Stimulated activated CD4-positive, alpha-beta T cell treated with anti-CD3 and anti-CD28 coated beads, Interleukin-2, amount 100 ng/mL, for 24 hours (primary cell): ENCODE measurements at places on chromosomes 2 and 18.
A peak's percentile ranks its signal among the peaks of the same experiment; 100 is the strongest.

GRCh38 chr2:118539290-118539689, 308.2 kb downstream of the EN1 start:
- DNase-seq = no peak

GRCh38 chr18:11807233-11807632, 44.0 kb upstream of the CHMP1B start:
- no peak for DNase-seq

DNA sequence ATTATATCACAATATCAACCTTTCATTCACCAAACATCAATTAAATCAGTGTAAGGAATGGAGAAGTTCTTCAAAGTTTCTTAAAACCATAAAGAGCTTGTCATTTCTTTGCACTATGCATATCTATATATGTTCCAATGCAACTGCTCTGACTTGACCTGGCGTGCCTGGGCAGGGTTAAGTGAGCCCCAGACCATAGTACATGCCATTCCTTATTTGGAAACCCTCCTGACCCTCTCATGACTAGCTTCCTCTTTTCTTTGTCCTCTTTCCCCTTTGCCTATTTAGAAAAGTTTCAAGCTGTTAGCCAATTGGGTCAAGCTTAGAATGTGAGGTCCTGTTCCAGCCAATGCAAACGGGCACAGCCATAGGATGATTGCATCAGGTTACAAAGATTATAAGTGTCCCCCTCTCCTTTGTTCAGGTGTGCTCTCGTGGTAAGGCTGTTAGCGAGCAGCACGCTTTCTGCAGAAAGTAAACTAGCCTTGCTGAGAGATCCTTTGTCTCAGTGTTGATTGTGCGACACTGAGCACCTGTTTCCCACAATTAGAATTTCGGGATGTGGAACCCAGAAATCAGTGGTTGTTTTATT, 78.2 kb upstream of the UXS1 start:
- DNase-seq = no peak

- DNase-seq = no peak
These were observed 61.4 kb downstream of the SOS1 start for GRCh38 chr2:39059366-39059952.

DNA sequence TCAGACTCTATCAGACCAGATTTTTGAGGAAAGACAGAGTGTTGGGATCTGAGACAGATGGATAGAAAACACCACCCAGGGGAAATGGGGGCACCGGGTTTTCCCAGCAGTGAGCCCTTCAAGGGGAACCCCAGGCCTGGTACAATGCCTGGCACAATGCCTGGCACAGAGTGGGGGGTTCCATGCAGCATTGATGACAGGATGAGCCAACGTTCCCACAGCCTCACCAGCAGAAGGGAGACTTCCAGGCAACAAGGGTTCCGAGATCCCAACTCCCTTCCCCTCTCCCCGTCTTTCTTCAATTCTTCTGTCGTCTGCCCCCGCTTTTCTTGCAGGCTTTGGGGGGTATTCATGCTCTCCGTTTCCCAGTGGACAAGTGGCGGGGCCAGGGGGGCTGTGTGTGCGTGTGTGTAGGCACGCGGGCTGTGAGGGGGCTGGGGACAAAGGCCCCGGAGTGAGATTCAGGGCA, 132.1 kb upstream of the HAAO start:
- DNase-seq = no peak

DNA sequence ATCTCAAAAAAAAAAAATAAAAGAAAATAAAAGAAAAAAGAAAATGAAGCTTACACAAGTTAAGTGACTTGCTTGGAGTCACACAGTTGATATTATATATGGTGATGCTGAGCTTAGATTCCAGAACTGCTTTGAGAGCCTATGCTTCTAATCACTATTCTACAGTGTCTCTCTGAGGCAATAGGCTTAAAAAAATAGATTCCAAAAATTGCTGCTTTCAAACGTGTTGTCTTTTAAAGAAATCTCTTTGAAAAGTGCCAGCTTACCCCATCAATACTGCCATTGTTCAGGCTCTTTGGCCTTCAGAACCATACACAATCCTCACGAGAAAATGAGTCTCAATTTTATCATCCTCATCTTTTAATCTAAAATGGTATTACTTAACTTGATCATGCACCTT, 102.6 kb downstream of the CDK15 start:
- DNase-seq = no peak

DNA sequence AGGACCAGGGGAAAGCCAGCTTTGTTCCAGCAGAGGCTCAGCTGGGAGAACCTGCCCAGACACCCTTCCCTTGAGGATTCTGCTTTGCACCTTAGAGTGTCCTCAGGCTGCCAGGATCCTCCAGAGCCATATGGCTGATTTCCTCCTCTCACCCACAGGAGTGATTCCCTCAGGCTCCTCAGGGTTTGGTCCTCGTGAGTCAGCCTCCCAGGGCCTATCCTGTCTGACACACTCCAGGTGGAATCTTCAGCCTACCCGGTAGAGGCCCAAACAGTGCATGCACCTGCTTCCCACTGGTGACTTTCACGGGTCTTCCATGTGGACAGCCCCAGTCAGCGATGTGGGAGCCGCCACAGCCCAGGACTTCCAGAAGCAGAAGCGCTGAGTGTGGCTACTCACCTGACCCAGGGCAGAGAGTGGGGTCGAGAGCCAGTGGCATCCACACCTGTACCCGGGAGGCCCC, 73.3 kb downstream of the TFCP2L1 start:
- no peak for DNase-seq

DNA sequence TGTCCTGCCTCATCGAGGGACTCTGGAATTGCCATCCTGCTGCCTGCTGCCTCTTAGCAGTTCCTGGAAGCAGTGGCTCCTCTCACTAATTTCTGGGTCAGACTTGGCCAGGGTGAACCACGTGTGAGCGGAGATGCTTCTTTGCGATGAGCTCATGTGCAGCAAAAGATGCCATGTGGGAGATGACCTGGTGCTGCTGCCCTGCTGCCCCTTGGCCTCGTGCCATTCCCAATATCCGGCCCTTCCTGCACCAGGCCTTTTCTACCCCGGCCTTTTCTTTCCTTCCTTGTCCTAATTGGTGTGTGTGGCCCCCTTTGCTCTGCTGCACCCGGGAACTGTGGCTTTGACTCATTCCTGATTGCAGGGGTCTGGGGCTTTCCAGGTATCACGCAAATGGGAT, 296.9 kb upstream of the HS6ST1 start:
- no peak for DNase-seq

DNA sequence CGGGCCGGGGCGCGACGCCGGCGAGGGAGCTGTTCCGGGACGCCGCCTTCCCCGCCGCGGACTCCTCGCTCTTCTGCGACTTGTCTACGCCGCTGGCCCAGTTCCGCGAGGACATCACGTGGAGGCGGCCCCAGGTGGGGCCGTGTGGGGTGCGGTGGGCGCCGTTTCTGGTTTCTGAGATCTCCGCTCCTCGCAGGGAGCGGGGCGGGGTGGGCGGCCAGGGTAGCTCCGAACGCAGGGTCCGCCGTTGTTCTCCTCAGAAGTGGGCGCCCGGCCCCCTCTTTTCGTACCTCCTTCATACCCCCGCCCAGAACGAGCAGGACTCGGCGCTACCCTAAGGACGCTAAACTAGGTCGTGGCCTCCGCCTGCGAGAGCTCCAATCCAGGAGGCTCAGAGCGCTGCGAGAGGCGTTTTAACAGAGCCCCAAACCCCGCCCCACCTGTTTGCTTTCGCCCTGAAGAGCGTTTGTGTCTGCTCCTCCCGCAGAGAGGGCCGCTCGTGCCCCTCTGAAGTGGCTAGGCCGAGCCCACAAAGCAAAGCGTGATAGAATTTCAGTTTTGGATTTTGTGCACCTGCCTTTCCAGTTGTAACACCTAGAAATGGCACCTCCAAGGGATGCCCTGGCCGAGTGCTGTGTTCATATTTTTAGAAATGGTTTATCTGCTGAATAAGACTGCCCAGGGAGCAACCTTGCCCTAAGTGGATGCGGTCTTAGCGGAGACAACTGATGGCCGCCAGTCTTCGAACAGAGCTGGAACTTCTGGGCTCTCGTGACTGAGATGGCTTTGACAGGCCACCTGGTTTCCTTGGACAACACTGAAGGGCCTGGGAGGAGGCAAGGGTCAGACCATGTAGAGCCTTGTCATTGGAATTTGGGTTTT, 626 bp downstream of the CAPN10 start:
- peak; percentile 68 for DNase-seq

DNA sequence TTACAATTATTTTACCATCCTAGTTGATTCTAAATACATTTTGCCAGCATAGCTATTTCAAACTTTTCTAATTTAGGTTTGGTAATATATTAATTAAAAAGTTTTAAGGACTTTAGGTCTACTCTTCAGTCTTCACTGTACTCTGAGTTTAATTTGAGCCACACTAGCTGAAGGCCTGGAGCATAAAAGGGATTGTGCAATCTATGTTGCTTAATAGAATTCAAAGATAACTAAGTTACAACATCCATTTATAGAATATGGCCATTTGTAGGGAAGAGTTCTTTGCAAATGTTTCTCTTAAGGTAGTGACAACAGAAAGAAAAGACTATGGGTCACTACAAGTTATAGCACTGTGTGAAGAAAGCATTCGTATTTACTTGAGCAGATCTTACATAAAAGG, 702.2 kb upstream of the NRXN1 start:
- no peak for DNase-seq

DNA sequence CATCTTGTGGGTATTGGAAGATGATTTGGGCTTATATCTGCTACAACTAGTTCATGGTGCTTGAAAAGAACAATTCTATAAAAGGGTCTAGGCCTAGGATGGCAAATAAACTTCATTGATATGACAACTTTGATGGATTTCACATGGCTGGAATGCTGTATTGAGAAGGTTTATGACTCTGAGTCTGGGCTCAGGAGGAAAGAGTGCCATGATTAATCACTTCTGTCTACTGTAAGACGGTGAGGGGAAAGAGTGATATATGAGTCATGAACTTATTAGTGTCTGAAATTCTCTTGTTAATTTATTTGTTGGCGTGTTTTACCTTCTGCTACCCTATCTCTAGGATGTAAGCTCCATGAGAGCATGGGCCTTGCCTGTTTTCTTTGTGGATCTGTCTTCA, 17.0 kb upstream of the ADCYAP1 start:
- no peak for DNase-seq

GRCh38 chr2:60540074-60540473, 13.4 kb downstream of the BCL11A start:
- DNase-seq = no peak

DNA sequence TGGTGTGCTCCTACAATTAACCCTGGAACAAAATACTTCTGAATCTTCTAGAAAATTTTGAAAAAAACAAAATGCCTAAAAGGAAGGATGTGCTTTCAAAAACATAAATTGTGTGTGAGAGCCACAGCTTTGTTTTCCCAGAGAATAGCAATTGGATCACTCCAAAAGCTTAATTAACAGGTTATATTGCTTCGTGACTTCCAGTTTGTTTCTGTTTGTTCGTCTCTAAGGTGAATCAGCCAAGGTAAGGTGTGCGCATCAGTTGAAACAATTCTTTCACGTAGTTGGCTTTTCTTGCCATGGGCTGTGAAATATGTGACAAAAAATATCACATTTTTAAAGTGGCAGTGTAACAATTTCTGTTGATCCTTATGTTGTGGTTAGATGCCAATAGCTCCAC, 90.3 kb upstream of the BARD1 start:
- no peak for DNase-seq

GRCh38 chr2:15651367-15651727, 59.7 kb downstream of the DDX1 start:
- DNase-seq = no peak

DNA sequence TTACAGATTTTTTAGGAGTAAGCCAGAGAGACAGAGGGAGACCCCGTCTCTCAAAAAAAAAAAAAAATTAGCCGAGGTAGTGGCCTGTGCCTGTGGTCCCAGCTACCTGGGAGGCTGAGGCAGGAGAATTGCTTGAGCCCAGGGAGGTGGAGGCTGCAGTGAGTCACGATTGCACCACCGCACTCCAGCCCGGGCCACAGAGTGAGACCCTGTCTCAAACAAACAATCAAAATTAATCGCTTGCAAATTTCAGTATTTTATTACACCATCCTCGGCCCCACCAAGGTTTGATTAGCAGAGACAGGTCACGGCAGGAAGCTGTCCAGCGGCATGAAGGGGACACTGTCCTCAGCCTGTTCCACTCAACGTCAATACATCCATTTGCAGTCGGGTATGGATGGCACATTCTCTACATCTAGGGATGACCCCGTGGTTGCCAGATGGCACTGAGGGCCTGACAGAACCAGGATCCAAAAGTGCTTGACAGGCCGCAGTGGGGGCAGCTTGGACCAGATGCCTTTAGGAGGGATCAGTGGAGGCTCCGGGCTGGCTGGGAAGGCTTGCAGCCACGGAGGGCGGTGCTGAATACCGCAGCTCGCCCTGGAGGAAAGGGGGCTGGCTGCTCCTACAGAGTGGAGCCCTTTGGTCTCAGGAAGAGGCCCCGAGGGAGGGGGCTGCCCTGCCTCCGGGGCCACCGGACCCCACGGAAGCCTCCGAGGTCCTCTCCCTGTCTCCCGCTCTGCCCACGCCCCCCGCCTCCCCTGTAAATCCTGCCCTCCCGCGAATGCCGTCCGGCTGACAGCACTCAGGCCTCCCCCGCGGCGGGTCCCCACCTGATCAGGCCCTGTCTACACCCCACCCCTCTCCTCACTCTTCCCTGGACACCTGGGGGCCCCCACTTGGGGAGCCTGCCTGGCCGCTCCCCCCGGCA, 13.1 kb downstream of the ASPRV1 start:
- DNase-seq = no peak

DNA sequence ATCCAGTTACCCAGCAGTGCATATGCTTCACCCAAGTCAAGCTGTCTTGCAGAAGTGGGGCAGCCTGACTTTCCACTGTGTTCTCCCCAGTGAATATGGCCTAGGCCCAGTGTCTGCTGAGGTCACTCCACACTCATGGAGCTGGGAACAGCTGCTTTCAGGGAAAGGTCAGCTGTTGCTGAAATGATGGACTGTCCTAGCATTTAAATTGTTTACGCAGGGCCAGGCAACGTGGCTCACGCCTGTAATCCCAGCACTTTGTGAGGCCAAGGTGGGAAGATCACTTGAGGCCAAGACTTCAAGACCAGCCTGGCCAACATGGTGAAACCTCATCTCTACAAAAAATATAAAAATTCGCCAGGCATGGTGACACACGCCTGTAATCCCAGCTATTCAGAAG, 86.5 kb downstream of the LIPG start:
- no peak for DNase-seq

DNA sequence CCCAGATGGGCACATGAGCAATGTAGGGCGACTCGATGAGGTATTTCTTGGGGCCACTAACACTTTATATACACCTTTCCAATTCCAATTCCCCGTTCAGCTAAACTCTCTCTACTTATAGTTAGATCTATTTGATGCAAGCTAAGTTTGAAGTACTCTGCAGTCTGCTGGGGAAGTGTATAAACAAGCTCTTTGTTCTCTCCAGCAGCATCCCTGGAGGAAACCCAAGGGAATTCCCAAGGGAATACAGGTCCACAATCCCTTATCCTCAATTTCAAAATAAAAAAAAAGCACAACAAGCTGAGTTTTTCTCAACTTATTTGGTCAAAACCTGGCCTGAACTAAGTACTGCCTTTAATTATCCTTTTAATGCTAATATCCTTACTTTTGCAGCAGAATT, 433.3 kb downstream of the NBAS start:
- no peak for DNase-seq

- DNase-seq = no peak
These were observed 30.5 kb downstream of the GCKR start for GRCh38 chr2:27527182-27527581.
